ENCODE measurements at places on chromosomes 4 and X. TPM values are rescaled to one million over a fixed set of nuclear protein-coding genes. Genes with fewer than 3 reads are reported as not detected.

Gene CLTRN
- 2.8 TPM for total RNA-seq

Gene NRK
- not detected for total RNA-seq

Gene F11
- total RNA-seq, result not detected

Gene TNMD
- not detected for total RNA-seq

Gene CT45A5
- not detected for total RNA-seq

Gene F8A1
- 35.4 TPM for total RNA-seq

- DNase-seq, result peak; percentile 29
Measured at GRCh38 chr4:100895556-100896197, 377.9 kb upstream of the EMCN start.

- peak; percentile 86 for DNase-seq
Measured at GRCh38 chrX:103918050-103918449, 44.4 kb upstream of the TMSB15B start.

GRCh38 chr4:2689825-2690700 lies 66.1 kb downstream of the TNIP2 start:
- DNase-seq, result peak; percentile 11

DNA sequence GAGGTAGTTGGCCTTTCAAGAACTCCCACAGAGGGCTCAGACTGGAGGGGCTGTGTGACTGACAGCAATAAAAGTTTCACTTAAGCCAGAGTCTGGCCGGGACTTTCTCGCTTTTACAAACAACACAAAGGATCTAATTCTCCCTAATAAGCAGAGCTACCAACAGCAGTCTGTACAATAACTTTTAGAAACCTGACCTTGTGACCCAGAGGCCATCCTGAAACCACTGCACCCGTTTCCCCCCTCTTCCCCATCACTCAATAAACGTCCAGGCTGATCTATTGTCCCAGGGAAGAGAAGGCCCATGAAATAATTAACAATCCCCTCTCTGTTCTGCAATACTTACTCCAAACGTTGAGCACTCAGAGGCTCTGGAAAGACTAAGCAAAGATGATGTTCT lies 442.4 kb downstream of the ZIC3 start:
- DNase-seq, result no peak

DNA sequence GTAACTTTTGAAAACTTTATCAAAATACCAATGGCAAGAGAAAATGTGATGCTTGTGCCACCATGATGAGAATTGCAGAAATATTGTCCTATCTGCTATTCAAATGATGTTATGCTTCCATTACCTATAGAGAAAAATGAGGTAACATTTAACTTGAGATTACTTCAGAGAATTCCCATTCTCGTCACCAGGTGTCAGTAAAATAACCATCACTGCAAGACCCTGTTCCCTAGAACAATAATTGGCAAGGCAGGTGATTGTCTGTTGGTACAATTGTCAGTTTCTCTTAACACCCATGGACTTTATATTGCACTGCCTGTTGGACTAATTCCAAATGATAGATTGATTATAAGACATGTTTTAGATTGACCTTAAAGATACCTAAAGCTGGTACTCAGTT lies 179.9 kb downstream of the GABRG1 start:
- DNase-seq, result no peak

- DNase-seq, result peak; percentile 52
Measured at GRCh38 chr4:150579551-150580234, 2.3 kb upstream of the MAB21L2 start.

DNA sequence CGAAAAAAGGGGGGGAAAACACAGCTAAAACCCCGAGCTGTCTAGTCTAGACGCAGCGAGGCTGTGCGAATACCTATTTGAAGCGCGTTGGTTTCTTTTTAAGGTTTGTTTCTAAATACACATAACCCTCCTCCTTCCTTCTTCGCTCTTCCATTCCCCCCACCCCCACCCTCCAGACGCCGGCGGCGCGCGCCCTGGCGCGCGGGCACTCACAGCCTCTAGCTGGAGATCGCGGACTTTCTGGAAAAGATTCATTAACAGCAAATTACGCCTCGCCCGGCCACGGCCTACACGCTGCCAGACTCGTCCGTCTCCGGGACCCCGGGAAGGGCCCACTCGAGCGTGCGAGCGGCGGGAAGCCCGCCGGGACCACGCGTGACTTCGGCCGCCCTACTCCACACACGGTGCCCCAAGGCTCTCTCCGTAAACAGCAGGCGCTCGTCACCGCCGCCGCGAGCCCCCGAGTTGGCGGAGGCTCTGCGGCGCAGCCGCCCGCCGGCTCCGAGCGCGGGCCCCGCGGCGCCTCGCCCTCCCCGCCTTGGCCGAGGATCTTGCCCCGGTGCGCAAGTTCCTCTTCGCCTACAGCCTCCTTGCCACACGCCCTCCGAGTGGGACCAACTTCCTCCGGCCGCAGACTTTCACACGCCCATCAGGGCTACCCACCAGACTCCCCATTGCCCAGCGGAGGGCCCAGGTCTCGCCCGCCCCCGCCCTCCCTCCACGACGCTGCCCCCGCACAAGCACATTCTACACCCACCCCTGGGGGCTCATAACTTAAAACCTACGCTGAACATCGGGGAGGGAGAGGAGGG lies 2.0 kb downstream of the BCOR start:
- peak; percentile 52 for DNase-seq

GRCh38 chr4:154779362-154779947 lies 1.6 kb upstream of the RBM46 start:
- DNase-seq, result peak; percentile 9

GRCh38 chrX:63032811-63033210 lies 318.3 kb downstream of the SPIN4 start:
- no peak for DNase-seq

Measured in M059J (cell line).